ENCODE measurements at places on chromosomes 7 and 10.

GRCh38 chr7:11185179-11185815, 211.6 kb downstream of the PHF14 start:
- DNase-seq = no peak

- DNase-seq = no peak
Measured at GRCh38 chr7:85890244-85890811, 703.5 kb upstream of the SEMA3D start.

GRCh38 chr7:157669768-157670351, 333.1 kb downstream of the DNAJB6 start:
- DNase-seq = no peak

DNA sequence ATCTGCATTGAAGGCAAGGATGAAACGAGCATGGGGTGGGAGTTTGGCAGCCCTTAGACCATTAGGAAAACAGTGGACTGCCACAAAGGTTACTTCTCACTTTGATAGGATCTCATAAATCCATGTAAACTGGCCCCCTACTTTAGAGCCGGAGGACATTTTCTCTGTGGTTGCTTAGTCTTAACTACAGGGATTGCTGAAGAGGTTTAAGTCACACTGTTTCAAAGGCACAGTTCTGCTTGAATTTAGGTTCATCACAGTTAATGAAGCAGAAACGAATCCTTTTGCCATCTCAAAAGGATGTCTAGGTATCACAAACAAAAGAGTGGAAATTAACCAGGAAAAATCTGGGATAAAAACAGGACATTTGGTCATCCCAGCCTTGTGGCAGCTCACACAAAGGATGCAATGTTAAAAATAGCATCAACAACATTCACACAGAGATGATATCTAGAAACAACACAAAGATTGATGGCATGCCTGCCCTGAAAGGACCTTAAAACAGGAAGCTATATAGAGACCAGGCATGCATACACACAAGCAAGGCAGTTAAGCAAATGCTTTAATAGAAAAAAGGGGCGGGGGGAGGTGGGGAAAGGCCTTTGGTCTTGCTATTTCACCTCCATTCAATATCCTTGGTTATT, 74.0 kb downstream of the DOCK4 start:
- DNase-seq = no peak

GRCh38 chr7:155227004-155227787, 70.5 kb upstream of the INSIG1 start:
- no peak for DNase-seq

GRCh38 chr10:49081547-49082275, 33.6 kb downstream of the VSTM4 start:
- no peak for DNase-seq

DNA sequence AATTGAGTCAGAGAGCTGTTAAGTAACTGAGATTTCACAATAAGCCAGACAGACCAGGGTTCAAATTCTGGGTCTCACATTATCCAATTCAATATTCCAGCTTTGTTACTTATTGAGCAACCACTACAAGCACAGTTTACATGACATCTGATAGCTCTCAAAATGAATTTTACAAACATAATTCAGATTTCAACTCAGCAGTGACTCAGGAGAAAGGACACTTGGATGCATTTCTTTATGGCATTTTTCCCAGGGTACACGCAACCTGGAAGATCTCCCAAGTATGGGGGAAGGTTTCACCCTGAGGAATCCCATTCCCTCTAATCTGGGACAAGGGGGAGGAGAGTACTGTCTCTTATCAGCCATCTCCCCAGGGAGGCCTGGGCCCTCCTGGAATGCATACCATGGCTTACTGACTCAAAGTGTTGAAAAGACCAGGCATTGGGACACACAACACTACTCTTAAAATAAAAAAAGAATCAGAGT, 102.4 kb downstream of the CFTR start:
- no peak for DNase-seq

DNA sequence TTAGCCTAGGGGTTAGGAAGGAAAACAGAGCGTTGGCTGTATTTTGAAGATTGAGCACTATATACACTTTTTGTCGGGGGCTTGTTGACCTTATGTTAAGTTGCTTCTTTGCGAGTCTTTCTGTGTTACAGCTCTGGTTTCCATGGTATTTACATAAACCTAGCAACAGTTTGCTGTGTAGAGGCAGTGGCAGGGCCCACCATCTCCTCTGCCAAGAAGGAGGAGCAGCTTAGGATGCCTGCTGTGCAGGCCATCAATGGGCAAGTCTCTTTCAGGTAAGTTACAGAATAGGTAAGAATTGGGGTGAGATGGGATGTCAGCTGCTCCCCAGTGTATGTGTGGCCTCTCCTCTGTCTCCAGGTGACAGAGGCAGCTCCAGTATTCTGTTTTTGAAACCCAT, 485.5 kb downstream of the LRMDA start:
- DNase-seq = no peak

DNA sequence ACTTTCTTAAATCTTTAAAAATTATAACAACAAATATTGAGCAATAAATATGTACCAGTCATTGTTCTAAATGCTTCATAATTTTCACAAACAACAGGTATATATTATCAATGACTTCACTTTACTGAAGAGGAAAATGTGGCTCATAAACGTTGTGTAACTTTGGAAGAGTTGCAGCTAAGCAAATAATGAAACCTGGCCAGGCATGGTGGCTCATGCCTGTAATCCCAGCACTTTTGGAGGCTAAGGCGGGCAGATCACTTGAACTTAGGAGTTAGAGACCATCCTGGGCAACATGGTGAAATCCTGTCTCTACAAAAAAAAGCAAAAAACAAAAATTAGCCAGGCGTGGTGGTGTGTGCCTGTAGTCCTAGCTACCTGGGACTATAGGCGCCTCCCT, 71.9 kb upstream of the AMPH start:
- no peak for DNase-seq

GRCh38 chr10:93417921-93418320, 64.2 kb downstream of the MYOF start:
- DNase-seq = no peak

DNA sequence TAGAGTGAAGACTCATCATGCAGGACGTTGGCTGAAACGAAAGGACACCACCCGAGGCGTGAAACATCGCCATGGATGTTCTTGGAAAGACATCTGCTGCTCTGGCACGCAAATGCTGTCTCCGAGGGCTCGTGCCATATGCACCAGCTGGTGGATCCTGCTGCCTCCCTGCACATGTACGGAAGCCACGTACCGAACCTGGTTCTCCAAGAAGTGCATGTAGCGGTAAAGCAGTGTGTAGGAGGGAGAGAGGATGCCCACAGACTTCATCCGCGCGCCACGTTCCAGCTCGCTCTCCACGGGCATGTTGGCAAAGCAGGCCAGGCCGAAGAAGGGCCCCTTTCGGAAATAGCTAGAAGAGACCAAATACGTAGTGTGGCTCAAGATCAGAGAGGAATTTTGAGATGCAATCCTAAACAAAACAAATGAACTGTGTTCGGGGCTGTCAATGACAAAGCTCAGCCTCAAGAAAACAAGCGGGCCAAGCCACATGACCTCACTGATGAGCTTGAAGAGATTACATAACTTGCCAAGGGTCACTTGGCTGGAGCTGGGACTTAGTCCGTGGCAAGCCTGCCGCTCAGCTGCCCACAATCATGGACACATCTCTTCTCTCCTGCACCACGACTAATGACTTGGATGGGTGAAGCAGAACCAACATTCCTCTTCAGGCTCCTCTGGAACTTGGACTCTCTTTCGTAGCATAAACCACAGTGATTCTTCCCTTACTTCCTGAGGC, 16.5 kb downstream of the DENND11 start:
- DNase-seq = no peak

- DNase-seq = no peak
Measured at GRCh38 chr7:27051451-27051850, 44.3 kb downstream of the HOXA1 start.

- DNase-seq = no peak
Measured at GRCh38 chr10:101063548-101064414, 2.0 kb downstream of the KAZALD1 start.

DNA sequence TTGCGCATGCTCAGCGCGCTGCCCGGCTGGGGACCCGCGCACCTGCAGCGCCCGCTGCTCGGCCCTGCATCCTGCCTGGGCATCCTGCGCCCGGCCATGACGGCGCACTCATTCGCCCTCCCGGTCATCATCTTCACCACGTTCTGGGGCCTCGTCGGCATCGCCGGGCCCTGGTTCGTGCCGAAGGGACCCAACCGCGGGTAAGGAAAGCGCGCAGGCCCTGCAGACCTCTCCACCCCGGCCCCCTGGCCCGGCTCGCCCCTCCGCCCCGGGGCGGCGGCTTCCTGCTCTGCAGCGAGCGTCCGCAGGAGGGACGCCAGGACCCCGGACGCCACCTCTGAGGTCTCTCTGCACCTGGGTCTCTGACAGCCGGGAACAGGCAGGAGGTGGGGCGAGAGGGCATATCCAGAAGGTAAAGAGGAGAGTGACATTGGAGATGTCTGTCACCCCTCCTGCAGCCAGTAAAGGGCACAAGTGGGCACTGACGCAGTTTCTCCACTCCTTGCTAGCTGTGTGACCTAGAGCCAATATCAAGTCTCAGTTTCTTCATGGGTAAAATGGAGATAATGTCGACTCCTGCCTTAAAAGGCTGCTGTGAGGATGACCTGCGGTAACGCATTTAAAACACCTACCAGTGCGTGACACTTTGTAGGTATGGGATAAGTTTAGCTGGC, 338 bp downstream of the ATP6V0E2 start:
- DNase-seq = no peak

DNA sequence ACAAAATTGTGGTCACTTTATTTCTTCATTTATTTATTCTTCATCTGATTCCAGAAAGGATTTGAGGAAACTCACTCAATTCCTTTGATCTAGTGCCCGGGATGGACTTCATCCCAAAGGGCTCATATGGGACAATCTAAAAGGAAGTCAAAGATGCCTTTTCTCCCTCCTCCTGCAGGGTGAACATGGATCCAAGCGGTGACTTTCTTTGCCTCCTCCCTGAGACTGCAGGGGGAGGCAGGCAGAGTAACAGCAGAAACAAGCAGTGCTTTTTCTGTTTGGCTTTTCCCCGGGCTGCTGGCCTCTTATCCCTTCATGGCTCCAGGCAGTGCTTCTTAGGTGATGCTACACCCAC, 10.0 kb upstream of the DNMBP start:
- no peak for DNase-seq

DNA sequence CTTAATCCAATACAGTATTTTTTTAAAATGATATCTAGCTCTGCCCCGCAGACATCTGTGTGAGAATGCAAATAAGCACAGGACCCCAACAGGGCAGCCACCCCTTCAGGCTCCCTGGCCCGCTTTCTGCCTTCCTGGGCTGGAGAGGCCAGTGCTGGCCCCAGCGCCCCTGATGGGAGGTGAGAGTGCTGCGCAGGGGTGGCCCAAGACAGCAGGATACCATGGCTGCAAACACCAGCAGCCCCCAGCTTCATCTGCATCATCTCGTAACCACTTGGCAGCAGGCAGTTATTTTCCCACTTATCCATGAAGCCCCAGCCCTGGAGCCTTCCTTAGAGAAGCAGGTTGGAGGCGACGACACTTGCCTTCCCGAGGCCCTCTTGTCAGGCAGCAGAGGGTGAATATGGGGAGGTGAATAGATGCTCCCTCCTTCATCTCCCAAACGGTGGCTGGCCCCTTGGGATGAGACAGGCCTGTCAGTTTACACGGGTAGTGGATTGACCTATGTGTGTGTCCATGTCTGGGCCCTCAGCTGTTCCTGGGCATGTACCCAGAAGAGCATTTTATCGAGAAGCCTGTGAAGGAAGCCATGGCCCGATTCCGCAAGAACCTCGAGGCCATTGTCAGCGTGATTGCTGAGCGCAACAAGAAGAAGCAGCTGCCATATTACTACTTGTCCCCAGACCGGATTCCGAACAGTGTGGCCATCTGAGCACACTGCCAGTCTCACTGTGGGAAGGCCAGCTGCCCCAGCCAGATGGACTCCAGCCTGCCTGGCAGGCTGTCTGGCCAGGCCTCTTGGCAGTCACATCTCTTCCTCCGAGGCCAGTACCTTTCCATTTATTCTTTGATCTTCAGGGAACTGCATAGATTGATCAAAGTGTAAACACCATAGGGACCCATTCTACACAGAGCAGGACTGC, 71.2 kb downstream of the ALOX5 start:
- DNase-seq = no peak

DNA sequence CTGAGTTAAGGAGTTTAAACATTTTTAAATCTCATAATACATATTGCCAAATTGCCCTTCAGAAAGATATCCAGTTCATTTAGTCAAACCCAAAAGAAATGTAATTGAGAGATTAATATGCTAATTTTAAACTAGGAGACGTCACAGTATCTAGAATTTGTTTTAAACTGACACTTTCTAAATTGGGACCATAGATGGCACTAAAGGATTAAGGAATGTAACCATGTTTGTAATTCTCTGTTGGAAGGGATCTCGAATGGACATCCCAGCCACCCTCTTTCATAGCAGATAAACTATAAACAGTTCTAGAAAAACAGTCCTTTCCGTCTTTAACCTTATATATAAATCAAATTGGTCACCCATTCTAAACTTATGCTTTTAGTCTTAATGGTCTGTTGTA, 30.0 kb upstream of the SAMD9L start:
- DNase-seq = no peak

DNA sequence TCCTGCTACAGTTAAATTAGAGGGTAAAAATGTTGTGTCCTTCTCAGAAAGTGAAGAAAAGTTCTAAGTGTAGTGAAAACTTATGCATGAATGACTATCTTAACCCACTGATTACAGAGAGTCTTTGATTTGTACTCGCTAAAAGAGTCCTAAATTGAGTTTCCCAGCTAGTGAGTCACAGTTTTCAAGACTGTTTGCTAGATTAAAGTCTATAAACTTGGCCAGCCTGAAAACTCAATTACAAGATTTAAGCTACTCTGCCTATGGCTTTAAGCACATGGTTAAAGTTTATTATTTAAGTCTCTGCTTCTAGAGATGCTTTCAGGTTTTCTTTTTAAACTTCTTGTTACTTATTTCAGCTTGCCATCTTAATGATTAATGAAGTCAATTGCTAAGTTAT, 44.4 kb downstream of the MRPS24 start:
- DNase-seq = no peak

DNA sequence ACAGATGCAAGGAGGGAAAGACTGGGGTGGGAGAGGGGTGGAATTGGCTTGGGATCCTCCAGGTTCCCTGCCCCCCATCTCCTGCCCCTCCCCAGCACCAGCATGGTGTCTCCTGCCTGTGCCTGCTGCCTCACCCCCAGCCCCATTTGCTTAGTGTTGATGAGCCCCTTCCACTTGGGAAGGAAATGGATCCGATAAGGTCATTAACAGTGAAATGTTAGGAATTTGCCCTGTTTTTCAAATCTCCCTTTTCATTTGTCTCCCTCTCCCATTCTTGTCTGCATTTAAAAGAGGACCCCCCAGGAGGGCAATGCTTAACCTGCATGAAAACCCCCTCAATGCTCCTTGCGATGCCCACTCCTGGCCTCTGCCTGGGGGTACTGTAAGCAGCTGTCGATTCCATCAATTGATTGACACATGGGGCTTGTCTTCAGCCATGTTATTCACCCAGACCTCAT, 51.5 kb downstream of the HK1 start:
- no peak for DNase-seq

DNA sequence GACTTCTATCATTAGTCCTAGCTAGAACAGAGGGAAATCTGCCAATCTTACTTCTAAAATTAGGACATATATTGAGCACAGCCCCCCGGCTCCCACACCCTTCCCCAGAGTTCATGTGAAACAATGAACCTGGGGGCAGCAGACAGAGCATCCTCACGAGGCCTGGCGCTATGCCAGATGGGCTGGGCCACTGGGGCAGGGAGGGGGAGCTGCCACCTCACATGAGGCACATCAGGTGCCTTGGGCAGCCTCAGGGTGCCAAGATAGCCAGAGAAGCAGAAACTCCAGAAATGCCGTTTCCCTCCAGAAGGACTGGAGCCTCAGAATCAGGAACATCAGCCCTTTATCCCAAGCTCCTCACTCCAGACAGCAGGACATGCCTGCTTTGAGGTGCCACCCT, 92.8 kb upstream of the LANCL2 start:
- no peak for DNase-seq

Data from stimulated activated CD8-positive, alpha-beta memory T cell treated with anti-CD3 and anti-CD28 coated beads, Interleukin-4, amount 100 ng/mL, for 24 hours (primary cell).